Mesothelial cell of epicardium (in vitro differentiated cells): ENCODE measurements at places on chromosomes 5 and 9. TPM values are rescaled to one million over a fixed set of nuclear protein-coding genes. Genes with fewer than 3 reads are reported as not detected.

The IFNA2 gene
- 0.34 to 0.62 TPM (median 0.58 TPM) in 3 replicates for total RNA-seq

The GABRA6 gene
- not detected in 3 replicates for total RNA-seq

The GARIN3 gene
- not detected in 3 replicates for total RNA-seq

The CDKN2B-AS1 gene
- total RNA-seq, result 8.2 to 10.8 TPM (median 8.8 TPM) in 3 replicates

The PHF24 gene
- total RNA-seq, result 0.62 to 0.99 TPM (median 0.83 TPM) in 3 replicates

The MAMDC4 gene
- 20.1 to 22.6 TPM (median 20.3 TPM) in 3 replicates for total RNA-seq

The PPP3R2 gene
- 0.34 to 0.38 TPM (median 0.34 TPM) in 3 replicates for total RNA-seq

The MCCC2 gene
- 42.6 to 44.6 TPM (median 44.4 TPM) in 3 replicates for total RNA-seq

The HAND1 gene
- 16.5 to 19.3 TPM (median 16.9 TPM) in 3 replicates for total RNA-seq

The N4BP3 gene
- 1.8 to 2.3 TPM (median 2.1 TPM) in 3 replicates for total RNA-seq

The PTGER4 gene
- total RNA-seq, result 40.0 to 48.1 TPM (median 42.0 TPM) in 3 replicates

The PCDHGA6 gene
- total RNA-seq, result 0.25 to 0.60 TPM (median 0.57 TPM) in 3 replicates

The OR1Q1 gene
- not detected in 3 replicates for total RNA-seq

The GOLGA2 gene
- total RNA-seq, result 177 to 195 TPM (median 186 TPM) in 3 replicates
